Heart right ventricle (tissue), 16 donors: ENCODE measurements at places on chromosomes 16 and 17.
A peak's percentile ranks its signal among the peaks of the same experiment; 100 is the strongest.

DNA sequence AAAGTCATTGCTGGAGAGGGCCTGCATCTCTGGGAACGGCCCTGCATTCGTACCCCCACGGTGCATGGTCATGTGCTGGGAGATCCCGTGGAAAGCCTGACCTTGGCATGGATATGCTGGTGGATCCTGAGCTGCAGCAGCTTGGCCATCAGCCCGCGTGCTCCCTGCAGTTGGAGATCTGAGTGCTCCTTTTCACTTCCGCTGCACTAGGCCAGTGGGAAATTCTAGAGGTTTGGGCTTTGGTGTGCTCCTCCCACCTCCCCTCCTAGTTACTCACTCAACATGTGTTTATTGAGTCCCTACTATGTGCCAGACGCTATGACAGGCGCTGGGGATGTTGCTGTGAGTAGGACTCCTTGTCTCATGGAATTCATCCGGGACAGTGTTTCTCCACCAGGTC, 91.1 kb downstream of the RGS9 start:
- no peak for DNase-seq

DNA sequence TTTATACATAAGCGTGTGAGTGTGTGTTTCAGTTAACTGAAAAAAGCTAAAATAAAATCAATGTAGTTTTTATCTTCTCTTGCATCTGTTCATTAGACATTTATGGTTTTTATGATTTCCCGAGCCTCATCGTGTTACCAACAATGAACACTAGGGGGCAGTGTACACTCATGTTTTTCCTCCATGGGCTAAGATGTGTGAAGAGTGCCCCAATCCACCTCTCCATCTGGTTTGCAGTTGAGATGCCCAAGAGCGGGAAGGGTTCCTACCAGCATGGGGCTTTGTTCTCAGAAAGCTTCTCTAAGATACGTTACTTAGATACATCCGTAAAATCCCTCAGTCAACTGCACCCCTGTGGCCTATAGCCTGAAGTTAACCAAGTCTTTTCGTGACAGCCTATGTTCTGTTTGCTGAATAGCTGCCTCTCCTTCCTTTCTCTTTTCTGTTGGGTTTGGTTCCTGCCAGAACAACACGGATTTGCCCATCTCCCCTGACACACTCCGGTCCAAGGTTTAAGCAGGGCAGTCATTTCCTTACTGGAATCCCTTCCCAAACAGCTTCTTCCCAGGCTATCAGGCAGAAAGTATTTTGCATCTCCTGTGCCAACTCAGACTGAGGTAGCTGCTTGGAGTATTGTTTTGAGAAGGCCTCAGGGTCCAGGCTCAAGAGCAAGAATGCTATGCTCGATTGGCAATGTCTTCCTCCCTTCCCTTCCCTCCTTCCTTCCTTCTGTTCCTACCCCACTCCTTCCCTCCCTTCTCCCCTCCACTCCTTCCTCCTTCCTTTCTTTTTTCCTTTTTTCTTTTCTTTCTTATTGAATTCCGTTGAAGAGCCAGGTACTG, 12.9 kb upstream of the ELAC2 start:
- DNase-seq = no peak

- no peak for DNase-seq
These were observed 17.8 kb downstream of the MBTPS1 start for GRCh38 chr16:84098939-84099338.

- DNase-seq = peak; percentile 62
These were observed 1.4 kb downstream of the PYDC1 start for GRCh38 chr16:31215287-31216162.

DNA sequence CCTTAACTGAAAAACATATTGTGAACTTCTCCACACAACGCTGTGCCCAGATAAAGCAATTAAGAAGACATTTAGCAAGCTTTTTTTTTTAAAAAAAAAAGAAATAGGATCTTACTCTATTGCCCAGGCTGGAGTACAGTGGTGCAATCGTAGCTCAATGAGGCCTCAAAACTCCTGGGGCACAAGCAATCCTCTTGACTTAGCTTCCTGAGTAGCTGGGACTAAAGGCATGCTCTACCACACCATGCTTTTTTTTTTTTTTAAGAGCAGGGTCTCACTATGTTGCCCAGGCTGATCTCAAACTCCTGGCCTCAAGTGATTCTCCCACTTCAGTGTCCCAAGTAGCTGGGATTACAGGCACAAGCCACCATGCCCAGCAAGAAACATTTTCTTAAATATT, 20.1 kb downstream of the AP1G1 start:
- DNase-seq = no peak

GRCh38 chr16:88754912-88755744, 29.9 kb downstream of the PIEZO1 start:
- DNase-seq = no peak

GRCh38 chr17:49287481-49287880, 56.9 kb upstream of the PHOSPHO1 start:
- DNase-seq = no peak

DNA sequence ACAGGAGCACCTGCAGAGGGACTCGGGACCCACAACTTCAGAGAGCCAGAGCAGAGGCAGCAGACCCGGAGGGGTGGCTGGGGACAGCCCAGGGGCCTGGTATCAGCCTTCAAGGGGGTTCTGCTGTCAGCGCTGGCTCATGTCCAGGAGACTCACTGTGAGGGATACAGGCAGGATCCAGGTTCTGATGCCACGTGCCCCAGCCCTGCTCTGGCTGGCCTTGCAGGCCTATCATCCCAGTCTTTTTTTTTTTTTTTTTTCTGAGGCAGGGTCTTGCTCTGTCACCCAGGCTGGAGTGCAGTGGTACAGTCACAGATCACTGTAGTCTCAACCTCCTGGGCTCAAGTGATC, 9.0 kb upstream of the MTSS2 start:
- no peak for DNase-seq

DNA sequence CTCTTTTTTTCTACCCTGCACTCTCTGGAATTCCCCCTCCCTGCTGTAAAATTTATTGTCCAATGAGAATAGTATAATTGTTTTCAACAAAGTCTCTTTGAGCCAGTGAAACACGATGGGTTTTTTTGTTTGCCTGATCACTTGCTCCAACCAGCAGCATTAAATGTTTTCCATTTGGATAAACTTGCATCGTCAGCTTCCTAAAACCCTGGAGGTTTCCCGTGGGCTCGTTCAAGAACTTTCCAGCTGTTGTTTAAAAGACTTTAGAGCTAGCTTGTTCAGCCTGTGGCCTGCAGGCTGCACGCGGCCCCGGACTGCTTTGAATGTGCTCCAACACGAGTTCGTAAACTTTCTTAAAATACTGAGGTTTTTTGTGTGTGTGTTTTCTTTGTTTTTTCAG, 14.9 kb downstream of the NAGPA start:
- peak; percentile 15 for DNase-seq

GRCh38 chr16:57555831-57556230, 13.4 kb downstream of the ADGRG5 start:
- no peak for DNase-seq

DNA sequence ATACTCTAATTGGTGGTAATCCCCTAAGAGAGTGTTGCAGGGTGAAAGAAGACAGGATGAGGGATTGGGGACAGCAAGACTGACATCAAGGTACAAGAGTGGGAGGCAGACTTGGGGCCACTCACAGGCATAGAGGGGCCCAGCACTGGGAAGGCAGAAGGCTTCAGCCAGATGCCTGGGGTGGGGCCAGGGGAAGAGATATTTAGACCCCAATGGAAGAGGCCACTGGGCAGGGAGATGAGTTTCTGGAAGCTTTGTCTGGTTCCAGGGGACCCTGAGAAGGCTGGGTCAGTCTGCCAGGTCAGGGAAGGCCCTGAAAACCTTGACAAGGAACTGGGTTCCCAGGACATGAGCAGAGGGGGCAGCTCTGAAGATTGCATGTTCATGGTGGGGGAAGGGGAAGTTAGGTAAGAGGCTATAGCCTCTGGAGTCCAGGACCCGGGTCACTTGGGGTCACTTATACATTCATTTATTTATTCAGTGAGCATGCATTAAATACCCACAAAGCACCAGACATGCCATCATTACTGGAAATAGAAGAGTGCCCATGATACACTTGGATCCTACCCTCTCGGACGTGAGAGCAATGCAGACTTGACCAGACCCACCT, 92.9 kb downstream of the TMEM132E start:
- DNase-seq = no peak

- no peak for DNase-seq
These were observed 142.2 kb downstream of the RAB11FIP4 start for GRCh38 chr17:31533546-31534155.

- peak; percentile 84 for DNase-seq
These were observed 3.8 kb upstream of the TAC4 start for GRCh38 chr17:49851387-49852291.

GRCh38 chr16:6483469-6484033, 849.1 kb upstream of the RBFOX1 start:
- DNase-seq = no peak

DNA sequence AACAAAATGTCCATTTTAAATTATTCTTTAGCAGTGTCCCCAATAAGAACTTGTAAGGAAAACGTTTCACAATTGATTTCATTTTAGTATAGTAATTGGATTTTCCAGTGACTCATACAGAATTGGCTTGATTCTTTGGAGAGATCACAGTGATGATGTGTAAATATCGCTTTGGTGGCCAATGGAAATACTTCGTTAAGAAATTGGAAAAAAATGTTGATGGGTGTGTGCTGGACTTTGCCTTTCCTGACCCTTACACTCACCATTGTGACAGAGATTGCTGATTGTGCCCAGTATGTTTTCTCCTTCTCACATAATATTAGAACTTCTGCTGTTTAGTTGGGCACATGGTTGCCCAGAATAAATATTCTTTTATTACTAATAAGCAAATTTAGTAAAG, 7.4 kb upstream of the EFCAB13 start:
- DNase-seq = no peak

GRCh38 chr16:89003831-89004208, 26.8 kb upstream of the CBFA2T3 start:
- no peak for DNase-seq

- DNase-seq = no peak
These were observed 14.6 kb downstream of the GNGT2 start for GRCh38 chr17:49195751-49196150.

DNA sequence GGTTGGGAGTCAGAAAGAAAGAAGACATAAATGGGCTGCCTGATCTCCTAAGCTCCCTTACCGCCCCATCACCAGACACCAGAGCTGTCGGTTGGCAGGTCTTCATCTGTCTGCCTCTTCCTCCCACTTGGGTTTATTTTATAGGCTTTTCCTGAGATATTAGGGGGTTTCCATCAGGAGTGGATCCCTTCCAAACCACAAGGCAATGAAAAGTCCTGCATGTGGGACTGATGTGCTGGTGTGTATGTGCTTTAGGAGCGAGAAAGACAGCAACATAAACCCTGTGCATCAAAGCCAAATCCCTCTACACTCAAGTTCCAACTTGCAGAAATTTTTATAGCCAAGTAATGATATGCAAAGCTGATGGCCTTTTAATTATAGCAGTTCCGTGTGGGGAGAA, 389.5 kb downstream of the SLC39A11 start:
- no peak for DNase-seq

- DNase-seq = peak; percentile 85
These were observed 54.4 kb upstream of the PABPN1L start for GRCh38 chr16:88920618-88921590.
